ENCODE measurements at places on chromosomes 7 and 10.

- no peak for DNase-seq
Observed at GRCh38 chr7:77714195-77714594, 17.9 kb downstream of the RSBN1L start.

GRCh38 chr10:128000471-128001362 lies 93.8 kb downstream of the PTPRE start:
- DNase-seq: no peak

DNA sequence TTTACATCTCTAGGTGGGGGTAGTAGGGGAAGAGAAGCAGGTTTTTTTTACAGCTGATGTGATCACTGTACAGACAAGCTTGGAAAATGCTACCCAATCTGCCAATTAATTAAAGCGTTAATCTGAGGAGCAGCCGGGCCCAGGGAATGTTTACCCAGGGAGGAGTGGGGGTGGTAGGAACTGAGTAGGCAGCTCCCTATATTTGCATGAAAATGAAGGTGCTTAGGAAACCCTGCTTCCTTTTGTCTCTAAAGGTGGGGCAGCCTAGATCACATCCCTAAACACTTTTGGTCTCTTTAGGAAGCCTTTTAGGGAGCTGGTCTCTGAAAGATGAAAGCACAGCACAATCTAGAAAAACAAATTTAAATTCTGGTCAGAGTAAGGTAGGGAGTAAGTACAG lies 53.0 kb upstream of the NFKB2 start:
- peak; percentile 48 for DNase-seq

- peak; percentile 81 for DNase-seq
Observed at GRCh38 chr7:44104860-44105771, 971 bp downstream of the AEBP1 start.

GRCh38 chr7:82945480-82945879 lies 217.2 kb downstream of the PCLO start:
- no peak for DNase-seq

All from mesendoderm (in vitro differentiated cells).